ENCODE measurements at places on chromosomes 12 and 14.

- DNase-seq = no peak
Observed at GRCh38 chr12:85155791-85156190, 119.6 kb downstream of the LRRIQ1 start.

DNA sequence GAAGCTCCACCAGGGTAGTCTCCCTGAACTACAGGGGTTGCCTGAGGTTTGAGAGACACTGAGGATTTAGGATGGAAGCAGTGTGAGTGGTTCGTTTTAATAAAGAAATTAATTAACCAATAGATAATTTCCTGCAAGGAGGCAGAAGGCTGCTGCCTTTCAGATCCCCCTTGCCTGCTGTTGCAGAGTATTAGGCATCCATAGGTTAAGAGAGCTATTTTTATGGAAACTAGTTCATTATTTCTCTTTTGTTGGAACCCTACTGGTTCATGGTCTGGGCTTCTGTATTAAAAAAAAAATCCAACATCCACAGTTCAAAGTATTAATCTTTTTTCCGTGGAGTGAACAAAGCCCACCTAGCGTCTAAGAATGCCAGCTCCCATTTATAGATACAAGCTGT is 50.5 kb upstream of the RTRAF start:
- no peak for DNase-seq

GRCh38 chr12:23352670-23353069 is 596.8 kb downstream of the SOX5 start:
- DNase-seq = no peak

GRCh38 chr12:1781772-1782171 is 38.6 kb upstream of the LRTM2 start:
- DNase-seq = no peak

DNA sequence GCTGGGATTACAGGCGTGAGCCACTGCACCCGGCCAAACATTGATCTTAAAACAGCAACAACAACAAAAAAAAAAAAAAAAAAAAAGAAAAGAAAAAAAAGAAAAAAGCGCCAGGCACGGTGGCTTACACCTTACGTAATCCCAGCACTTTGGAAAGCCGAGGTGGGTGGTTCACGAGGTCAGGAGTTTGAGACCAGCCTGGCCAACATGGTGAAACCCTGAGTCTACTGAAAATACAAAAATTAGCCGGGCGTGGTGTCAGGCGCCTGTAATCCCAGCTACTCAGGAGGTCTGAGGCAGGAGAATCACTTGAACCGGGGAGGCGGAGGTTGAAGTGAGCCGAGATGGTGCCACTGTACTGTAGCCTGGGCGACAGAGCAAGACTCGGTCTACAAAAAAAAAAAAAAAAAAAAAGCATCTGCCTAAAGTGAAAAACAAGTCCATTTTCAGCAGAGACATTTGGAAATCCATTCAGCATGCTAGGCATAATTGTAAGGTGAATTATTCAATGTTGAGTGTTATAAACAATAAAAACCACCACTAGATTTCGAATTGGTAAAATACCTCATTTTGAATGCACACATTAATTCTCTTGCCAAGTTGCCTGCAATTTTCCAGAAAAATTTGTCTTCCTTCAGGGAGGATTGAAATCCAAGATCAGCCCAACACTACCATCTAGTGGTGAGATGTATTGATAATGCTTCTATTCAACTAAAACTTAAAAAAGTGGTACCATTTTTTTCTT is 8.0 kb upstream of the CERS5 start:
- DNase-seq = no peak

DNA sequence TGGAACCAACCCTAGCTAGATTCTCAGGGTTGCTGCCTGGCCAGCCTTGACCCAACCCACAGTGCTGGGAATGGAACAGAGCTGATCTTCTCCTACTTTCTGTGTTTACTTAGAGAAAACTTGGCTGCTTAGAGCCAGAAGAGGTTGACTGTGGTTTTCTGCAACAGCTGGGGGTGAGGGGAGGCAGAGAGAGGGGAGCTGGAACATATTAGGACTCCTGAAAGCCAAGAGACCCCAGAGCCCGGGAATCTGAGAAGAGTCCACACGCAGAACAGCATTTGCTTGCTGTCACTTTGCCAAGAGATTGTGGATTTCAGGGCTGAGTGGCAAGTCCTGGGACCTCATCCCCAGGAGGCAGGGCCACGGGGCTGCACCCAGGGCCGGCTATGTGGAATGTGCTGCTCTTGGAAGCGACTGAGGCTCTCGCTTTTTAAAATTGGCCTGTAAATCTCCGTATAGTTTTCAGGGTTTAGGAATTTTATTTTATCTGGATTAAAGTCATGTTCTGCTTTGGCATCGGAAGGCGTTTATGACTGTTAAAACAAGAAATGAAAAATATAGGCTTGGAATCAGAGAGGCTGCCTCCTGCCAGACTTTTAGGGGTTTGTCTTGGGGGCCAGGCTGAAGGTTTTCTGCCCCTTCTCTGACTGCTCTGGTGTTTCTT is 22.3 kb upstream of the MED13L start:
- DNase-seq = no peak

- no peak for DNase-seq
Observed at GRCh38 chr12:60266381-60266852, 670.6 kb downstream of the SLC16A7 start.

DNA sequence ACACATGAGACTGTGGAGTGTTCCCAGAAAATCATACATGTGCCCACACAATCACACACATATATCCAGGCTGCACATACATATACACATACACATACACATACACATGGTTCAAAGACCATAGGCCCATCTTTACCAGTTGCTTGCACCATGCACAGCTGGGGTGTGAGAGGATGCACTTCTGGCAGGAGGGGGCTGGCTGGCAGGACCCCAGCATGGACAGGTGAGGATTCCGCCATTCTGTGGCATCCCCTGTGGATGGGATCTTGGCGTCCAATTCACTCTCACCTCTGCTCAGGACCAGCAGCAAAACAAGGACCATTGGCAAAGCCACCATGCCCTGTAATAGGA is 7.0 kb downstream of the ITGB7 start:
- no peak for DNase-seq

DNA sequence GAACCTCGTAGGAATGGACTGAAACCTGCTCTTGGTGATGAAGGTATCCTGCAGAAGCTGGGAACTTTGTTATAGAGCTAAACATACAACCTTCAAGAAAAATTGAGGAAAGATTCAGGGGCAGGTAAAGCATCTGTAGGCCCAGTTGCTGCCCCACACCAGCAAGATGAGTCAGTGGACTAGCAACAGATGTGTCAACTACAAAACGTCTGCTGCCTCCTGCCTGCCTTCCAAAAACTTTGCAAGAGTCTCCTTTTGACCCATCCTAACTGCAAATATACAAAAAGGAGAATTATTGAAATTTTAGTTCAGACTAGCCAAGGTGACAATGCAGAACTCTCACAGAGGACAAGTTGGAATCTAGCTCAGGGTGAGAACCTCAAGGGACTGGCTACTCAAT is 60.9 kb upstream of the TMTC1 start:
- DNase-seq = no peak

- DNase-seq = no peak
Observed at GRCh38 chr12:112170376-112170775, 45.0 kb downstream of the TRAFD1 start.

GRCh38 chr14:65226824-65227604 is 124.7 kb upstream of the MAX start:
- no peak for DNase-seq

All from ecto neural progenitor cell (in vitro differentiated cells).